Hepatocyte (in vitro differentiated cells): ENCODE measurements at places on chromosomes 5 and 9.

DNA sequence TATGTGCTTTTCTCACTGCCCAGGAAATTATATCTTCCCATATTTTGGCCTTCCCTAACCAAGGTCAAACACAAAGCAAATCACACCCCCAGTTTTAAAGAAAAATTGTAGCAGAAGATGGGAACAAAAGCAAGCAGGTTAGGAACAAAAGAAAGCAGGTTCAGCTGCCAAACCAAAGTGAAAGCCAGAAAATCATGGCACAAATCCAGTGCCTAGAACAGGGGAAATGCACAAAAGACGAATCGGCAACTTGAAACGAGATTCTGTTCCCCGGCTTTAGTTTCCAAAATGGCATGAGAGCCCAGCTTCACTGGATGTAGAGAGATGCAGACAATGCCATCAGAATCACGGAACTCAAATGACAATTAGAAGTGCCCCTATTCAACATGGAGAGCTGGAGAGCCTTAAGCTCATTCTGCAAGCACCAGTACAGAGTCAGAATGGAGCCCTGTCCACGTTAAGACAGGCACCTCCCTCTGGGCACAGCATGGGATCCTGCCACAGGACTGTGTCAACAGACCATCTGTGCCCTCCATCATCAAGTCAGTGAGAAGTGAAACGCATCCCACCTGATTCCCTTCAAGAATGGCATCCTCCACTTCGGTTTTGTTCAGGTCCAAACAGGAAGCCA, 13.8 kb downstream of the DNAH5 start:
- DNase-seq: no peak

GRCh38 chr5:33927685-33928084, 8.5 kb upstream of the RXFP3 start:
- no peak for DNase-seq

DNA sequence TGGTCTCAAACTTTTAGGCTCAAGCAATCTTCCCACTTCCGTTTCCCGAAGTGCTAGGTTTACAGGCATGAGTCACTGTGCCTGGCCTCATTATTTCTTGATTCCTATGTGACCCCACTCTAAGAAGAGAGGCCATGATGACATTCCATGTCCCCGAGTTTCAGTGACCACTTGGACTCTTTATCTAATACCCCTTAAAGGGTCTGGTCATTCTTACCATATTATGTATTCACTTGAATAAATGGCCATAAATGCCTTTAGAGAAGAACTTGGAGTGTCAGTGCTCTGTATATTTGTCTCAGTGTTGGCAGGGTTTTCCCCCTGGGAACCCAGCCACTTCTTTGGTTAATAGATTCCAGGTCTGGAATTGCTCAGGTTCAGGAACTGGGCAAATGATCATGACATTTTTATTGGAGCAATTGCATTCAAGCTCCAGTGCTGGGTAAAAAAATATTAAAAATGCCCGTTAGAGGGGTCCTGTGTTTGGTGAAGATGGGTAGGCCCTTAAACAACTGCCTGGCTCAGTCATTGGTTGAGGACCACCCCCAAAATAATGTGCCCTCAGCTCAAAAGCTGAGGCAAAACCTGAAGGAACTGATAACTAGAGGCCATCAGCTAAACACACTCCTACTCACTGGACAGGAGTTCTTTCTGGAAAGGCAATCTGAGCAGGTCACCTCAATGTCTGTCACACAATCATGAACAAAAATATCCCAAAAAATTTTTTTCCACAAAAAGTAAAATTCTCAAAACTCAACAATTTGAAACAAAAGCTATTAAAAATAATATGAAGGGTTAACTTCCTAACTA, 186.6 kb upstream of the ZNF608 start:
- peak; percentile 44 for DNase-seq

- DNase-seq: no peak
Measured at GRCh38 chr9:110156416-110156815, 51.5 kb downstream of the C9orf152 start.

DNA sequence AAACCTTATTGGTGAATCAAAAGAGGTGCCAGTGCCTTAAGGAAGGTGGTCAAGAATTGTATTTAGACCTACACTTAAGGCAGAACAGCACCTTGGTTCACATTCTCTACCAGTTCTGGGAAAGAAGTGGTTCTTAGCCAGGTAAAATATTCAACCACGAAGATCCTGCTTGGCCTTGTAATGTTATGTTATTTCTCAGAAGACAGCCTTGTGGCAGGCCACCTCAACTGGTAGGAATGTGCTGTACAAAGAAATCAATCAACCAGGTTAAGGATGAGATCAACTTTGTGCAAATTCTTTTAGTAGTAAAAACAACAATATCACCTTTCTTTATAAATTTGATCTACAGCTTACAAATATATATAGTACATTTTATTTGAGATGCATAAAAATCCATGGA, 246.8 kb downstream of the ARRDC3 start:
- no peak for DNase-seq

DNA sequence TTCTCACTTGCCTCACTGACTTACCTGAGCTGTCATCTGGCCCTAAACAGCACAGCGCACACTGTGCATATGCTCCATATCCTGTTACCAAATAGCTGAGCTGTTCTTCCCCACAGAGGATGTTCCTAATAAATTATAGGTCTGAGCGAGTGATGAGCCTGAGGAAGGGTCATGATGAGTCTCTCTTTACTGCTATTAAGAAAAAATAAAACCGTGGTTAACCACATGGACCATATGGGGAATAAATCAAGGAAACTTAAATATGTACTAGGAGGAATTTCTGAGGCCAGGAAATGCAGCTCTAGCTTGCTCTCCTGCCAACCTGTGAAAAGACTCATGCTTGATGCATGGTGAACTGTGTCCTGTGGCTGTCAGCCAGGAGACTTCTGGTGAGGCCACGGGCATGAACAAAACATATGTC, 424.8 kb upstream of the DMAC1 start:
- no peak for DNase-seq

- DNase-seq: no peak
Measured at GRCh38 chr5:80623999-80624398, 30.5 kb upstream of the MSH3 start.

GRCh38 chr5:16659536-16659935, 42.7 kb upstream of the RETREG1 start:
- no peak for DNase-seq

GRCh38 chr9:90012949-90013348, 408.1 kb downstream of the GADD45G start:
- DNase-seq: no peak

DNA sequence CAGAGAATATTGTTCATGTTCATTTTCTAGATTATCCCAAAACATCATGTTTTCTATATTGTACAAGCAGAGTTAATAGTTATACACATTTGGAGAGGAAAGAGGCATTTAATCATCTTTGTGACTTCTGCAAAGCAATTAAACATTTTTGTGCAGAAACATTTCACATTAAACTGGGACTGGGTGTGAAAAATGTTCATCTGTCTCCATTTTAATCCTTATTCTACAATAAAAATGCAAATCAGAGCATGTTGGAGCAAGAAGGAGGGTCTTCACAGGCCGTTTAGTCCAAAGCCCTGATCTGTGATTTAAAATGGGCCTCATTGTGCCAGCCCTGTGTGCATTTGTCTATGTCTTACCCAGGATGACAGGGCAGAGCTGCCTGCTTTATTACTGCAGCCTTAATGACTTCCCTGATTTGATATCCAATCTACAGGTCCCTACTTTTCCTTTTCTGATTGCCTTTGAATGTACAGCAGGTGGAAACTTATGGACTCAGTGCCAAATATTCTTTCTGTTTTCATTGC, 183.5 kb downstream of the CAVIN4 start:
- no peak for DNase-seq

- peak; percentile 84 for DNase-seq
Measured at GRCh38 chr5:141003791-141004611, 37.7 kb downstream of the PCDHAC2 start.

DNA sequence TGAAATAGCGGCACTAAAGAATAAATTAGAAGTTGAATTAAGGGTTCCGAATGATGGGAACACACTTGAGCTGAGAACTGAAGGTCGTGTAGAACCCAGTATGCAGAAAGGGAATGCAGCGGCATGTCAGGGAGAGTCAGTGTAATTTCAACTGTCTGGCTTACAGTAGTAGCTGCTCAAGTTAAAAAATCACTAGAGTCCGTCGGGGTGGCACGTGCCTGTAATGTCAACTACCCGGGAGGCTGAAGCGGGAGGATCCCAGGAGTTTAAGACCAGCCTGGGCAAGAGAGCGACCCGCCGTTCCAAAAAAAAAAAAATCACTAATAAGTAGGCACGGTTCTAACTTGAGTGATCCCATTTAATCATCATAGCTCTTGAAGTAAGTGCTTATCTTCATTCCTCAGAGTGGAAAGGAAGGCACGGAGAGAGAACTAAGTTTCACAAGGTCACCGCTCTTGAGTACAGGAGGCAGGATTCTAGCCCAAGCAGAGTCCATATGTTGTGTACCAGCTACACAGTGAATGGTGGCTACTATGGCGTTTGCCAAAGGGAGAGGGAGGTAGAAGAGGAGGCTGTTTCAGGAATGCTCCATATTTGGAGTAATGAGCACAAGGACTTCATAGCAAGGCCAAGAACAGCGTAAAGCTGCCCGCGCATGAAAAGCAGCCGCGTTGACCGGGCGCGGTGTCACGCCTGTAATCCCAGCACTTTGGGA, 831 bp downstream of the RMRP start:
- DNase-seq: peak; percentile 59
